Stimulated activated naive CD4-positive, alpha-beta T cell treated with Interleukin-2 at 50 U/mL for 16 hours (primary cell): ENCODE measurements at places on chromosomes 4 and X.

DNA sequence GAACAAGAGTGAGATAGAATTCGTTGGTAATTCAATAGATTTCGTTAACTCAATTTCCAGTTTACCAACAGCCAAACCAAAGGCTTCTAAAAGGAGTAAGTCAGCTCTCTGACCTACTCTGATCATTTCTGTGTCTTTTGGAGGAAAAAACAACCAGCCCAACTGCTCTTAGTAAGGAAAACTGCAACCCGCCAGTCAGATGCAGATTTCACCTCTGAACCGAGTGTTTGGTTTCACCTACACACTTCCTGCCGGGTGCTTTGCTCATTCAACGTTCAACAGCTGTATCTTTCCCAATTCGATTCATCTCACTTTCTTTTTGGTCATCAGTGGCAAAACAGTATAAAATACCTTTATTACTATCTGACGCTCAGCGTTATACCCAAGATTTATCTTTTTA lies 24.5 kb downstream of the TMSB4X start:
- peak; percentile 37 for DNase-seq

GRCh38 chr4:66575008-66575696 lies 904.9 kb upstream of the EPHA5 start:
- no peak for DNase-seq

GRCh38 chrX:69021141-69021960 lies 143.9 kb downstream of the PJA1 start:
- no peak for DNase-seq

DNA sequence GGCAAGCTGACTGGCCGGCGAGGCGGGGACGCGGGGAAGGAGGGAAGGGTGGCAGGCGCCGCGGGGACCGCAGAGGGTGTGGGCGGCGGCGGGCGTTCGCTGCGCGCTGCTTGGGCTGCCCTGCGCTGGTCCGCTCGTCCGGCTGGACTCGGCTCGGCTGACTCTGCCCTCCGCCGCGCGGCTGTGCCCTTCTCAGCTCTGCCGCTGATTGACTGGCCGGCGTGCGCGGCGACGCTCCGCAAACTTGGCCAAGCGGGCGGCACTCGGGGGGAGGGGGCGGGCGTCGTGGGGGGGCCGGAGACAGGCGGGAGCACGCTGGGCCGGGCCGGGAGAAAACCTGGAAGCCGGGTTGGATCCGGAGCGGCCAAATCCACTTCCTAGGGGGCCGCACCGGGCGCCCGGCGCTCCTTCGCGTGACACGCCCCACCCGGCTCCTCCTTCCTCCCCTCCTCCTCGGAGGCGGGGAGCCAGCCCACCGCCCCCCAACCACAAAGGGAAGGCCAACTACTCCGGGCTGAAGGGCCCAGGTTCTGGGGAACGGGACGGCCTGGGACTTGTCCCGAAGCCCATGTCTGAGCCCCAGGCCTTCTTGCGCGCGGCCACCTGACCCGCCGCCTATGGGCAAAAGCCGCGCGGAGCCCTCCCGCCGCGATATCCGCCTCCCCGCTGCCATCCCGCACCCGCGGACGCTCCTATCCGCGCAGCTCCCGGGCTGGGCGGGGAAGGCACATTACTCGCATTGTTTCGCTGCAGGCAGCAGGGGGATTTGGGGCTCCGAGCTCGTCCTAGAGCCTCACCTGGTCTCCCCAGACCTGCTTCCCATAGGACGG lies at the start of gene GPC4:
Gene GPC4, minus strand, starts transcription at position 214 of the 830 bp plus-strand sequence. CDS start 524 bp downstream, outside the sequence.
- no peak for DNase-seq

GRCh38 chrX:37509349-37509748 lies 62.1 kb upstream of the LANCL3 start:
- no peak for DNase-seq

- DNase-seq = no peak
These were observed 157.3 kb downstream of the PRDM5 start for GRCh38 chr4:120765260-120765680.

GRCh38 chrX:8730812-8731558 lies 952 bp downstream of the ANOS1 start:
- DNase-seq = no peak
